Neural crest cell (in vitro differentiated cells): ENCODE measurements at places on chromosomes 5 and 9.

DNA sequence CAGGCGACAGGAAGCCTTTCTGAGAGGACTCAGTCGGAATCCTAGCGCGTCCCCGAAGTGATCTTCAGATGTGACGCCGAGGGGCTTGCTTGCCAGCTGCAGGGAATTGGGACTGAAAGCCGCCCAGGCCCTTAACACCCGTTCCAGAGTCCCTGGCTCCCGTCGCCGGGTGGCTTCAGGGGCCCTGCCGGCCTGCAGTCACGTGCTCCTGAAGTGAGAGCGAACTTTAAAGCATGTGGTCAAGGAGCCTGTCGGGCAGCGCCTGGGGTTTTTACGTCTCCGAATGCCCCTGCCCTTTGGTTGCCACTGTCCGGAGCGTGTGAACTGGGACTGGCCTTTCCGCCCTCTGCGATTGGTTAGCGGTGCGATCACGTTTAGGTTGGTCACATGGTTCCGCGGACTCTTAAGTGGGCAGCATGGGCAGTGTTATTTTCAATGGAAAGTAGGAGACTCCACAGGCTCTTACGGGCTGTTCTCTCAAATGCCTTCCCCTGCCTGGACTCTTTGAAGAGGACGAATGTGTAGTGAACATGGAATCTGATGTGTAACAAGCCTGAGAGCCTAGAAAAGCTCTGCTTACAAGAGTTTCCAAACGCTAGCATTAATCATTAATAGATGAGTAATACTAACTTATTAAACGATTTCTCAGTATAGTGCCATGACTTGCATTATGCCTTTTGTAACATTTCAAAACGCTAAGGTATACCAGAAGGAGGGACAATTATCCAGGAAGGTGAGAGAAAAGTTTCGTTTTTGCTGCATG is 1.9 kb downstream of the VLDLR start:
- DNase-seq: peak; percentile 51

DNA sequence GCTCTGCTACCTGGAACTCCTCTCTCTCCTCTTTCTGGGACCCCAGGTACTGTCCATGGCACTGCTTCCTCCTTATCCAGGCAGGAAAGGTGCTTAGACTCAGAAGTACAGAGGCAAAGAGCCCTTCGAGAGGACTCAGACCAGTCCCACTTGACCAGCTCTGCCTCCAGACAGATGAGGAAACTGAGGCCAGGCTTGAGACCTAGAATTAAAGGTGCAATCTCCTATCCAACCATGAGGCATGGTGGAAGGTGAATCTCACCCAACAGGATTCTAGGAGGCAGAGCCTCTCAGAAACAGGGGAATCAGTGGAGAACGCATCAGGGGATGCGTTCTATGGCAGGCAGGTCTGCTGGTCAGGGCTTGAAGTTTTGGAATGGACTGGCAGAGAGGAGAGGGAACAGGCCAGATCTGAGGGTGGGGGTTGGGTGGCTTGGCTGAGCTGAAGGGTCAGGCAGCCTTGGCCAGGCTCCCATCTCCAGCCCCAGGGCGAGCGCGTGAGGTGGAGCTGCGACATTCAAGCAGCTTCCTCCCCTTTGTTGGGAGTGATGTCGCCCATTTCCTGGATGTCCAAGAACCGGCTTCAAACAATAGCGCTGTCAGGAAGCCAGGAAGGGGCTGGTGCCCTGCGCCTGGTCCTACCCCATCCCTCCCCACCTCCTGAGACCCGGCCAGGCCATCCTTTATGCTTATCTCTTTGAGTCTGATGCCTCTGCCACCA is 26.2 kb downstream of the NDUFA8 start:
- DNase-seq: no peak

- DNase-seq: no peak
Observed at GRCh38 chr9:122719218-122719617, 4.6 kb upstream of the OR1L4 start.

- DNase-seq: no peak
Observed at GRCh38 chr9:99478469-99479027, 256.5 kb downstream of the SEC61B start.

GRCh38 chr5:171313481-171314206 is 4.6 kb downstream of the TLX3 start:
- DNase-seq: no peak

- DNase-seq: no peak
Observed at GRCh38 chr5:10486511-10487344, 45.0 kb downstream of the ROPN1L start.

DNA sequence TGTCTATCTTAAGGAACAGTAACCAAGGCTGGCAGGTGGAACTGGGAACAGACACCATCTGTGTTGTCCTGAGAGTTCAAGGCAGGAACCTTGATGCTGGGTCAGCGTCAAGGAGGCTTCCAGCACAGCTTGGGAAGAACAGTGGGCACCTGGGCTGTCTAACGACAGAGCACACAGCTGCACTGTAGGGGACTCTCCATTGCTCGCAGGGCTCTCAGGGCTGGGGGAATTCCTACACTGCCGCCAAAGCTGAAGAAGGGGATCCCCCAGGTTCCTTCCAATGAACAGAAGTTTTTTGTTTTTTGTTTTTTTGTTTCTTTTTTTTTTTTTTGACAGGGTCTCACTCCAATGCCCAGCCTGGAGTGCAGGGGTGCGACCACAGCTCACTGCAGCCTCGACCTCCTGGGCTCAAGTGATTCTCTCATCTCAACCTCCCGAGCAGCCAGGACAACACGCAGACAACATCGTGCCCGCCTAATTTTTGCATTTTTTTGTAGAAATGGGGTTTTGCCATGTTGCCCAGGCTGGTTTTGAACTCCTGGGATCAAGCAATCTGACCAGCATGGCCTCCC is 81.9 kb downstream of the PTPN3 start:
- no peak for DNase-seq

DNA sequence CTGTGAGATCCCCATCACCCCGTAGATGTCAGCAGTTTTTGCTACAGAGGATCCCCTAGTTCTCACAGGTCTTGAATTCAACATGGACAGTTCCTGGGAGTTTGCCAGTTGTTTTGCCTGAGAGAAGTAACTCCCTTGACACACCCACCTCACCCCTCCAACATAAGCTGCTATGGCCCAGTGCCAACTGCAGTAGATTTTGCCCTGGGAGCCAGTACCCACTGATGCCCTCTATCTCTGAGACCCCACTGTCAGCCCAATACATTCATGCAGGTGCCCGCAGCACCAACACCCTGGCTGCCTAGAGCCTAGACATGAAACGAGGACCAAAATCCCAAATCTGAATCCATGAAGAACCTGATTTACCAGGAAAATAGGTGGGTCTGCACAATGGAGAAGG is 583.9 kb upstream of the CTNND2 start:
- DNase-seq: no peak

- DNase-seq: no peak
Observed at GRCh38 chr5:137185193-137185592, 313.9 kb downstream of the SPOCK1 start.

DNA sequence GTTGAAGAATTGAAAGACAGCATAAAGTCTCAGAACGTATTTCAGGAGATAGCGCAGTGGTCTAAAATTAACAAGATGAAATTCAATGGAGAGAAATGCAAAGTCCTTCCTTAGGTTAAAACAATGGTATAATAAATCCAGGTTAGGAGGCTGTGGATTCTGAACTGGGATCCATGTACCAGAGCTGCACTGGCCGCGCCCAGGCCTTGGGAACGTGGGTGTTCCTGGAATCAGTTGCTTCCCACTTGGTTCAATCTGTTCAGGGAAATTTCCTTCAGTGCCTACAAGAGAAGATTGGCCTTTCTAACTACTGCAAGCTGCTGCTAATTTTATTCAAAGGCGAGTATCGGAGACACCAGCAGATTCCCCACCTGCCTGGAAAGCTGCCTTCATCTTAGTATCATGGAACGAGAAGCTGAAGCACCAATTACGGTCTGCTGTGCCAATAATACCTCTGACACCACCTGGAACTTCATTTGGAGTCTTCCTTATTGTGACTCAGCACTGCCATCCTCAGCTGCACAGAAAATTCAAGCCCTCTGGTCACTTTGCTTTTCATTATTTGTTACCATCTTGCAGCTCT is 14.3 kb upstream of the CTNND2 start:
- no peak for DNase-seq

GRCh38 chr5:134493461-134494055 is 31.9 kb upstream of the JADE2 start:
- no peak for DNase-seq

GRCh38 chr5:36701085-36701698 is 94.8 kb downstream of the SLC1A3 start:
- DNase-seq: no peak

DNA sequence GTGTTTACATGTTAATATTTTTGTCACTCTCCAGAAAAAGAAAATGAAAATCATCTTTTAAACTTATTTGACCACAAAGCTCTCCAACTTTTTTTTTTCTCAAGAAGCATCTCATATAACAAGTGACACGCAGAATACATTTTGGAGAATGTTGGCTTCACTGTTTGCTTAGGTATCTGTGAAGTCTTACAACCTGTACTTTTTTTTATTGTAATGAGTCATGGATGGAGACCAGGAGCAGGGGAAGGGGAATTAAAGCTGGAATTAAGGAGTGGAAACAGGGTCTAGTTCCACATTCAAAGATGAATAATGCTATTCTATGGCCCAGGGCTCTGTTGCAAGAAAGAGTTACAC is 211.9 kb downstream of the MAN2A1 start:
- DNase-seq: no peak

DNA sequence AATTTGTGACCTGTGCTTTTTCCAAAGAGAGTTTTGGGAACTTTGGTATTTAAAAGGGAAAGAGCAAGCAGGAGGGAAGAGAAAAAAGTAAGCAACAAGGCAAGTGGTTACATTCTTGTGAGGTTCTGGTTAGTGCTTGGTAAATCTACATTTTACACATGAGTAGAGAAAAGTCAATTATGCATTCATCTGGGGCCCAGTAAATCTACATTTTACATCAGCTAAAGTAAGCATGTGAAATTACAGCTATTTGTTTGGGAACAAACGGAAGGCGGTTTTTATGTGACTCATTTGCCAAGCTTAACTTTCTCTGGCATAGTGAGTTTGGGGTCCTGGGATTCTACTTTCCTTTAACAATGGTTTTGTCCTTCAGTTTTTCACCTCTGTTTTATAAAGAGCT is 102.2 kb downstream of the SNX18 start:
- DNase-seq: no peak

GRCh38 chr5:79202076-79202475 is 33.9 kb upstream of the JMY start:
- DNase-seq: no peak

DNA sequence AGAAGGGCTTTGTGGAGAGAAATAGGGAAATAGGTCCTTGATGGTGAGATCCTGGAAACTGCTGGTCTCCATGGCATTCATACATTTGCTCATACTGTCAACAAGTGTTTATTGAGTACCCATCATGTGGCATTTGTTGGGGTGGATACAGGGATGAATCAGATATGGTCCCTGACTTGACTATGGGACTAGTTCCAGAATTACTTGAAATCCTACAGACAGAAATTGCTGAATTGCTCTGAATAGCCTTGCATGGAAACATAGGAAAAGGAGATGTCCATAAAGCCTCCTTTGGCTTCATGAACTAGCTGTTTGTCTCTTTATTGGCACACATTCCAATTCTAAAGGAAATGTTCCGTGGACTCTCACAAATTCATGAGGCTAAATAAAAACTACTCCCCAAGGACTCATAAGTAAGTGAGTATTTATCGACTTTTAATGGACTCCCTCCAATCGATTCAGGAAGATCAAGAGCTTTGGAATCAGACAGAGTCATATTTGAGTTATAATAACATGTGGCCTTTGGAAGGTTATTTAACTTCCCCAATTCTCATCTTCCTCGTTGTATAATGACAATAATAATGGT is 122.4 kb upstream of the C6 start:
- no peak for DNase-seq

- no peak for DNase-seq
Observed at GRCh38 chr5:3994628-3995027, 399.0 kb downstream of the IRX1 start.

DNA sequence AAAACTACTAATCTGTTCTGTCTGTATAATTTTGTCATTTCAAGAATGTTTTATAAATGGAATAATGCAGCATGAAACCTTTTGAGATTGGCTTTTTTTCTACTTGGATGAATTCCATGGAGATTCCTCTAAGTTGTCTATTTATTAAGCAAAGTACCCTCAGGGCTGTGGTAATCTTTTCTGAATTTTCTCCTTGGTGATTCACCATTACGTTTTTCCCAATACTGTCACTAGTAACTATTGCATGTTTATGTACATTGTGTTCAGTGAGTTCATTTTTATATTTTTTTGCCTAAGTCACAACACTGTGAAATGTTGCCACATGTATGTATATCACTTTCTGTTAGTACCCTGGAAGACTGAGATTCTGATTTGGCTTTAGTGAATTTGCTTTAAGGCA is 177.0 kb upstream of the GRIN3A start:
- DNase-seq: no peak

- DNase-seq: no peak
Observed at GRCh38 chr9:130049431-130050210, 4.1 kb upstream of the GPR107 start.

- DNase-seq: no peak
Observed at GRCh38 chr5:96721351-96721977, 59.3 kb downstream of the CAST start.

- DNase-seq: no peak
Observed at GRCh38 chr5:179620293-179620692, 3.2 kb downstream of the HNRNPH1 start.

GRCh38 chr5:129387944-129388343 is 72.2 kb upstream of the ADAMTS19 start:
- DNase-seq: no peak

DNA sequence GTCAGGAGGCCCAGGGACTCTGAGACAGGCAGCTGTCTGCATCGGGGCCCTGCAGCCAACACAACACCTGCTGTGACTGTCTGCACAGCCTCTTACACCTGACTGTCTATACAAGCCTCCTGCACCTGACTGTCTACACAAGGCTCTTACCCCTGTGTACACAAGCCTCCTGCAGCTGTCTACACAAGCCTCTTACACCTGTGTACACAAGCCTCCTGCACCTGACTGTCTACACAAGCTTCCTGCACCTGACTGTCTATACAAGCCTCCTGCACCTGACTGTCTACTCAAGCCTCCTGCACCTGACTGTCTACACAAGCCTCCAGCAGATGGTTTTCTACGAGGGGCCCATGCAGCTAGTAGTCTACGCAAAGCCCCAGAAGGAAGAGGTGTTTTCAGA is 18.6 kb downstream of the IRX2 start:
- DNase-seq: no peak

- DNase-seq: no peak
Observed at GRCh38 chr5:103373597-103374472, 115.3 kb downstream of the MACIR start.

GRCh38 chr9:116160676-116161571 is 7.3 kb downstream of the PAPPA start:
- DNase-seq: no peak

- no peak for DNase-seq
Observed at GRCh38 chr9:106717686-106718085, 145.3 kb upstream of the ZNF462 start.
